Activated naive CD4-positive, alpha-beta T cell treated with anti-CD3 and anti-CD28 coated beads, Interleukin-2, amount 10 ng/mL, durations not matched to agents 7 days and 5 days (primary cell): ENCODE measurements at places on chromosomes 4 and X.

- no peak for DNase-seq
Observed at GRCh38 chrX:150526692-150527091, 41.7 kb upstream of the MTM1 start.

DNA sequence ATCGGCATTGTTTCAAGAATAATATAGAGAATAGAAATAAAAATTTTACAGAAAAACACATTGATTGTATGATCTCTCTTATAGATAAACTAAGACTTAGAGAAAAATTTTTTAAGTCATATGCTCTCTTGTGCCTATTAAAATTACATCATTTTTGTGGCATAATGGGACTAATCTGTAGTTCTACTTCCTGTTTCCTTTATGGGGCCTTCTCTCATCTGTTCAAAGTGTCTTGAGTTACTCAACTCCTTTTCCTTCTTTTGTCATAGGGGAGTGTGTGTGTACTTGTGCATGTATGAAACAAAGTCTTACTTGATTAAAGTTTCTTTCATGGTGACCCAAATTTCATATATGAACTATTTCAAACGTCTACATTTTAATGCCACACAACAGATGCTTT, 1448.9 kb upstream of the TENM3 start:
- DNase-seq: no peak

DNA sequence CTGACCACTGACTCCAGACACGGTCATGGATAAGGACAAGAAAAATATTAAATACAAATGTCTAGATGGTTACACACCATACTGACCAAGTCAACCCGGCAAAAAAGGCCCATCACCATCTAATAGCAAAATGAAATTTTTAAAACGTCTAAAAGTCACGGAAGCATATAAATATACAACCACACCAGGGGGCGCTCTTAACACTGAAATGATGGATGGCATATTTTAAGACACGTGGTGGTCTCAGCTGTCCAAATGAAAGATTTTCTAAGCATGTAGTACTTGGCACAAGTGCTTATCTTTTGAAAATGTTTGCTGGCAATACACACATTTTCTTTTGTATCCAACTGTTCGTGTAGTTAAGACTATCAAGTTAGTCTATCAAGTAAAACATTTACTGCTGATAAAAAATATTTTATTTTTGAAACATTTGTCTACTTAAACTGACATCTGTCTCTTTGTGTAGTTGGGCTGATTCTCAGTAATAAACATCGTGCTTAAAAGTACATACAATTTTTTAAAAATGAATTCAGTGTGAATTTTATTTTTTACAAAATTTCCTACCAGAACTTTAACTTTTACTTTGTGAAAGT, 64.6 kb downstream of the COX7B2 start:
- DNase-seq: peak; percentile 56

DNA sequence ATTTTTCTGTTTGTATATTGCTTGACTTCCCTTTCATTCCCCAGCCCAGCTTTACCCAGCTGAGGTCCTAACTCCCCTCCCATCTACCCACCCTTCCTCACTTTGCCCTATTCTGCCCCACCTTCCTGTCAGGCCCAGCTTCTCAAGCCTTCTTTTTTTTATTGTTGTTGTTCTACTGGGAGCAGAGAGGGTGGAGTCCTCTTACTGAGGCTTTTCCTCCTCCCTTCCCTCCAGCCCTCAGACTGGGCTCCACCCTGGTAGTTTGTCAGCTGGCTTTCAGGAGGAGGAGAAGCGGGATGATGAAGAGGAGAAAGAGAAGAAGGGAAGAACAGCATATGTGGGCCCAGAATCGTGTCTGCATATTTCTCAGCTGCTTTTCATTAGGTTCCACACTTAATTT, 3.2 kb upstream of the KLF8 start:
- no peak for DNase-seq

DNA sequence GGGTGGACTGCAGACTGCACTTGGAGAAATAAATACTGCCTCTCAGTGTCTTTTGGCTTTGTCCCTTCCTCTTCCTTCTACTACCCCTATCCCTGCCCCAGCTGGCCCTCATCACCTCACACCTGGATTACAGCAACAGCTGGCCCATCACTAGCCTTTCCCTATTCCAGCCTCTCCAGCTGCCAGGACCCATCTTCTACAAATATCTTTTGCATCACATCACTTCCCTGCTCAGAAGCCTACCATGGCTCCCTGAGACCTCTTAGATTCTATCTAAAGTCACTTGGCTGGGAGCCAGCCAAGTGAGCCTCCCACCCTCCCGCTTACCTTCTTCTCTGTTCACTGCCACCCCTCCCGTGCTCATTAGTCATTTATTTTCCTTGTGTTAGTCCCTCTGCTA, 66.8 kb downstream of the TSC22D3 start:
- no peak for DNase-seq

DNA sequence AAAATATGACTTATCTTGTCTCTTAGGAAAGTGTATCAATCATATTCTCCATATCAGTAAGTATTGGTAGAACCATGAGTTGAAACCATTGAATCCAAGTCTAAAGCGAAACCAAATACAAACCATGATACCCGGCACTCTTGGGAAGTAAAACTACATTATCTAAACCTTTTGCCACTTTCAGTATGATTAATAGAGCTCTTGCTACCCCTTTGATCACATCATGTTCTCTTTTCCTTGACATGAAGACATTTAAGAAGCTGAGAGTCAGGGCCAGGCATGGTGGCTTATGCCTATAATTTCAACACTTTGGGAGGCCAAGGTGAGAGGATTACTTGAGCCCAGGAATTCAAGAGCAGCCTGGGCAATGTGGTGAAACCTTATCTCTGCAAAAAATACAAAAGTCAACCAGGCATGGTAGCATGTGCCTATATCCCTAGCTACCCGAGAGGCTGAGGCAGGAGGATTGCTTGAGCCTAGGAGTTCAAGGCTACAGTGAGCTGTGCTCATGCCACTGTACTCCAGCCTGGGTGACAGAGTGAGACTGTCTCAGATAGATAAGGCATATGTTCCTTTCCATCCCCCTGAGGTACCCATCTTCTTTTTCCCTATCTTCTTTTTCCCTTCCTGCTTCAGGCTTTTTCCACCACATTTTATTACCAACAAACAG, 45.4 kb downstream of the CEP135 start:
- DNase-seq: no peak

- DNase-seq: no peak
Observed at GRCh38 chr4:79598801-79599200, 190.8 kb upstream of the GK2 start.

GRCh38 chrX:124282580-124282979, 49.9 kb upstream of the TEX13D start:
- no peak for DNase-seq

DNA sequence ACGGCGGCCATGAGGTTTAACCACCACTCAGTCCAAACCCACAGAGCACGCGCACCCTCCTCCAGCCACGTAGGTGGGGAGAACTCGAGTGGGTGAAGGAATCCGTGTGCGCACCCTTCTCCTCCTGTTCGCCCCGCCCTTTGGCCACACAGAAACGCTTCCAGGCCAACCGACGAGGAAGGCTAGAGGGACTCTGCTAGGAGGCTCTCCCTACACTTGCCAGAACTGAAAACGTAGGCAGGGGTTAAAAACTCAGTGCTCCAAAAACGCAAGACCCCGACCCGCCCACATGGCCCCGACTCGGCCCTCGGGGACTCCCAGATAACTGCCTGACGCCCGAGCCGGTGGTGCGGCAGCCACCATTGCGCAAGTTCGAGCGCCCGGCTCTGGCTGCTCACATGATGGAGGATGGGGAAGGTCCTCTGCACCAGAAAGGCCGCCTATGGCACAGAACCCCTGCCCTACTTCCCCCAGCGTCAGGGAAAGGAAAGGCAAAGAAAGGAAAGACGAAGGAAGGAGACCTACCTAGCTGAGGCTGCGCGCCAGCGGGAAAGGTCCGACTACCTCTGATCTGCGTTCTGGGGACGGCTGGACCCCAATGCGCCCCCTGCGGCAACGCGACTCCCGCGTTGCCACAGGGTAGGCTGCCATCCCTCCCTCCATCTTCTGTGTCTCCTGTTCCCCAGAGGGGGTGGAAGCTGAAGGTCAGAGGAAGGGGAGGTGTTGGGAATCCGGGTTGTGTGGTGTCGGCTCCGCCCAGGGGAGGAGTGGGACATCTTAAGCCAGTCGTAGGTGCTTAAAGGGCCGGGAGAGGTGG, 201.9 kb upstream of the AGTR2 start:
- no peak for DNase-seq

DNA sequence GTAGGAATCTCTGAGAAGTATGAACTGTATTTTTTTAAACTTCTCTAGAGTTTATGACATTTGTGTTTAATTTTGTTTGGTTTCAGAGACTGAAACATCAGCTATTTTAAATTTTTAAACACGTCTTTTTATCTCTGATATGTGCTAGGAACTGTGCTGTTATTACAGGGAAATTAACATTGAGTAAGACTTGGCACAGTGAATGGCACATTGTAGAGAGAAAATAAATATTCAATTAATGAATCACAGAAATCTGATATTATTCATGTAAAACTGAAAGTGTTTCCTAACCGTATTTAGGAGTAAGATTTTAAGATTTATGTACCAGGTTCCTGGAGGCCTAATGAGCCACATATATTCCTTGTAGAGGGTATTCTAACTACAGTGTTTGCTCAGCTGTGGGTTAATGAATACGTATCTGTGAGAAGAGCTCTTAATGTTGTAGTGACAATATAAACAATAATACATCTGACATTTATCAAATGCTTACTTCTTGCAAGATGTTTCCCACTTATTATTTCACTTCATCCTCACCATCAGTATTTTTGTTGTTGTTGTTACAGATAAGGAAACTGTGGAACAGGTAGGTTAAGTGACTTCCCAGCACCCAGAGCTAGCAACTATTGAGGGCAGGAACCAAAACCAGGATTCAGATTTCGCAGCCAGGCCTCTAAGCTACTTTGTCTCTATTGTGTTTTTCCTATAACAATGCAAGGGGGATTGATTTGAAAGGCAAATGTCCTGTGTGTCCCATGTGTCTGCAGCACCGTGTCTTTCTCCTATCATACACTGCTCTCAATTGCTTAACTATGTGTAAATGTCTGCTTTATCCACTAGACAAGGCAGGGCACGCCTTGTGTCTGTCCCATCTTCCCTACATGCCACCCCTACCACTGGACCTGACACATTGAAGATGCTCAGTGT, 121.1 kb upstream of the FAM9C start:
- no peak for DNase-seq

- DNase-seq: no peak
Observed at GRCh38 chrX:112877771-112878173, 37.1 kb upstream of the AMOT start.

- peak; percentile 36 for DNase-seq
Observed at GRCh38 chrX:77003956-77004355, 443.2 kb upstream of the FGF16 start.

DNA sequence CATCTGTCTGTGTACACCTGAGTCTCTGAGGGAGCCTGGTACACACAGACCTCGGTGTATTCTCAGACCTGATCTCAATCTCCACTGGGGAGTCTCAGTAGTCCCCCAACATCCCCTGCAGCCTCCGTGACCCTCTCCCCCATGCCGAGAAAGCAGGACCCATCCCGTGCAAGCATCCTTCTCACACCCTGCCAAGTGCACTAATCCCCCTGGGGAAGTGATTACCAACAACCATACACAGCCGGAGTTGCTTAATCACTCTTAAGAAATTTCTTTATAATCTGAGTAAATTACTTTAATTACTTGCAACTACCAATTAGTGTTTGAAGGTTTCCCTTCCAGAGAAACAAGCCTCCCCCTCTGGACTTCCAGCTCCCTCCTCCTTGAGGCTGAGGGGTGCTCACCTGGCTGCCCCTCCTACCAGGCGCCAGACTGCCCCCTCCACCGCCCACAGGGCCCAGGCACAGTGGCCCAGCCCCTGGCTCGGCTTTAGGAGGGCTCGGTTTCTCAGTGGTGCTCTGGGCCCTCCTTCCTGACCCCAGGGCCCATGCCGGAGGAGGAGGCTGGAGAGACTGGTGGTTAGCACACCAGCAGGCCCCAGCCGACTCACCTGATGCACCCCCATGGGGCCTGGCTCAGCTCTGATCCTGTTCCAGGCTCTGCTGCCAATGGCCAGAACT, 43.8 kb downstream of the PJA1 start:
- DNase-seq: no peak

GRCh38 chr4:163755013-163755412, 260.5 kb downstream of the TMA16 start:
- no peak for DNase-seq

GRCh38 chr4:25580633-25581467, 74.8 kb upstream of the SLC34A2 start:
- no peak for DNase-seq

GRCh38 chr4:152640058-152640921, 39.5 kb downstream of the TMEM154 start:
- DNase-seq: no peak

DNA sequence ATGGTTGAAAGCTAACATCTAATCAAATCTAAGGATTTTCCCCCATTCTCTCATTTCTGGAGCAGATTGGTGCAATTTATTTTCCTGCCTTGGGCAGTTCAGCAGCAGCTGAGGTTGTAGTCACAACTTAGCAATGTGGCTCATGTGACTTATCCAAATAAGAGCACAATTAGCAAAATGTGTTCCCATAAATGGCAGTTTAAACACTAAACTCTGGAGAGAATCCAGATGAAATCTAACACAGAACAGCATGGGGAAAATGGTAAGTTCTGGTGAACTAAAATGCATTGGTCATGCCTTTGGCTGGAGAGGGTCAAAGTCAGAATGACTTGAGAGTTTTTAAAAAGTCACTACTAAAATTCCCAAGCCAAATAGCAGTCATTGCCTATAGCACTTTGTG, 422.6 kb upstream of the DIPK2B start:
- DNase-seq: no peak

GRCh38 chr4:186819342-186820086, 95.9 kb upstream of the FAT1 start:
- DNase-seq: no peak

- no peak for DNase-seq
Observed at GRCh38 chrX:153769158-153769864, 5.3 kb downstream of the PLXNB3 start.

DNA sequence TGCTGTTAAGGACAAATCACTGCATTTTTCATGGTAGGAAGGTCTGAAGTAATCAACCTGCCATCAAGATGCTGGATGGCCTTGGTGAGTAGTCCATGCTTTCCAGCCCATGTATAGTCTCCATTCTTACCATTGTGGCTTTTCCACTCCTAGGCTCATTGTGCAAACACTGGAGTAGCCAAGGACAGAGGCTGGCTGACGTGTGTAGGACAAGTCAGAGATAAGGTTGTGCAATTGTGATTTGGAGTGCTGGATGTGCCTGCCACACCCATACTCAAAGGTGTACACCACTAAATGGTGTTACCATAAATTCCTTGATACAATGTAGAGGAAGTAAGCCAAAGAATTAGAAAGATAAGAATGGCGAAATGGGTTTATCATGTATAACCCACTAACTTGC, 26.3 kb upstream of the RADX start:
- no peak for DNase-seq

- DNase-seq: peak; percentile 39
Observed at GRCh38 chrX:74923942-74924448, 1.3 kb downstream of the NEXMIF start.

DNA sequence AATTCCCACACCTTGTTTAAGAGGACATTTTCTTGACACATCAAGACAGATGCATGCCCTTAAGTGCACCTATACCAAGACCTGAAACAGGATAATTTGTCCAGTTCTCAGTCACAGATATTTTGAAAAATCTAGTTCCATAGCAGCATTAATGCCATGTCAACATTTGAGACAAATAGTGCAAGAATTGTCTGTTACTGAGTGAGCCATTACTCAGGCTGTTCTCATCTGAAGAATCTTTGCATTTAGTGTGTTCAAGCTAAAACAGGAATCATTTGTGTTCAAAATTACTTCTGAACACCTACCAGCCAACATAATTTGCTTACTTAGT, 354.9 kb downstream of the KCNIP4 start:
- no peak for DNase-seq
